Mesendoderm (in vitro differentiated cells): ENCODE measurements at places on chromosomes 4 and X.

- DNase-seq = peak; percentile 31
These were observed 12.8 kb downstream of the CYSLTR1 start for GRCh38 chrX:78314561-78314960.

GRCh38 chr4:11011249-11011648 lies 326.7 kb upstream of the CLNK start:
- DNase-seq = no peak

GRCh38 chr4:89347363-89348025 lies 39.9 kb upstream of the GPRIN3 start:
- no peak for DNase-seq

DNA sequence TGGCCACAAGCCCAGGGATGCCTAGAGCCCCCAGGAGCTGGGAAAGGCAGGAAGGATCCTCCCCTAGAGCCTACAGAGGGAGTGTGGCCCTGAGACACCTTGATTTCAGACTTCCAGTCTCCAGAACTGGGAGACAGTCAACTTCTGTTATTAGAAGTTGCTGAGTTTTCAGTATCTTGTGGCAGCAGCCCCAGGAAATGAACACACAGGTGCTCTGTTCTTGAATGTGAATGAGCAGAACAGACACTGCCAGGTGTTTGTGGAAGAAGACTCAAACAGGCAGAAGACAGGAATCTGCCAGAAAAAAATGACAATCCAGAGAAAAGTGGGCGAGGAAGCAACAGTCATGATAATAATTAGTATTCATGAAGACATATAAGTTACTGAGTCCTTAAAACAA lies 64.5 kb upstream of the STS start:
- no peak for DNase-seq

GRCh38 chr4:110165382-110166286 lies 32.8 kb downstream of the ELOVL6 start:
- DNase-seq = peak; percentile 85

DNA sequence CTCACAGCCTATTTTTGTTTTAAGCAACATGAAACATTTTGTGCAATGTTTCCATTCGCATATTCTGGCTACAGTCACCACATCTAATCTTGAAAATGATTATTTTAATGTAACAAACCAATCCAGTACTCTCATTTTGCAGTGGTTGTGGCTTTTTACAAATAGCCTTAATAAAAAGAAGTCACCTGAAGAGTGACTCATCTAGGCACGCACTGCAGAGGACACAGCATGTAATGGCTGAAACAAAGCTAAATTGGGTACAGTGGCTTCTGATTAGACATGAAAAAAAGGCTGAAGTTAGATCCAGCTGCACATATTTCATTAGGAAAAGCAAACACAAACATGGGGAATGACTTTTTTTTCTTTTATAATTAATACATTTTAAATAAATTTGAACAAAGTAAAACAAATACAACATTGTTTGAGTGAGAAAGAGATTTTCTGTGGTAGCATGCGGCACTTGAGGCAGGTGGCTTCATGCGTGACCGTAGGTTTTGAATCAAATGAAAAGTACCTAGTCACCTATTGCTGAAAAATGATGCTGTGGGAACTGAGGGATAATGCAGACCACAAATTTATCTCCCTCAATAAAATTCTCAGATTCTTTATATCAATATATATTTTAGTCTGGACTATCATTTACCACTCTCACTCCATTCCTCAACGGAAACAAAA lies 240.8 kb upstream of the DDX53 start:
- DNase-seq = no peak

- DNase-seq = peak; percentile 85
These were observed 118.7 kb upstream of the AP1S2 start for GRCh38 chrX:15973299-15973698.

DNA sequence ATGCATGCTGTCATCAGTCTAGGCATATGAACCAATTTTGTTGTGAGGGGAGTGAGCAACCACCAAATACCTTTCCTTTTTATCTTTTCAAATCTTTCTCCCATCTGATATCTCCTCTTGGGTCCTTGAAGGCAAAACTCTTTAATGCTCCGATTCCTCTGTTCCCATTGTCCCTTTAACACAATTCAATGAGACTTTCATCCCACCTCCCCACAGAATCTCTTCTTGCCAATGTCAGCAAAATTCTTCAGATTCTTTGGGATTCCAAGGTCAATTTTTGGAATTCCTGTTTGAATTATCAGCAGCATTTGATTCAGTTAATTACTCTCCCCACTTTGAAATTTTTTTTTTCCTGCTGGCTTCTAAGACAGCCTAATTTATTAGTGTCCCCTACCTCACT lies 232.7 kb downstream of the COX7B2 start:
- DNase-seq = peak; percentile 88

GRCh38 chrX:84469226-84469625 lies 33.0 kb downstream of the HDX start:
- no peak for DNase-seq

GRCh38 chr4:112847781-112848180 lies 201.7 kb upstream of the ANK2 start:
- no peak for DNase-seq
